DMS79 treated with DMSO at 0.1 percent for 48 hours (cell line): ENCODE measurements at places on chromosomes 11 and 22.
A peak's percentile ranks its signal among the peaks of the same experiment; 100 is the strongest.

DNA sequence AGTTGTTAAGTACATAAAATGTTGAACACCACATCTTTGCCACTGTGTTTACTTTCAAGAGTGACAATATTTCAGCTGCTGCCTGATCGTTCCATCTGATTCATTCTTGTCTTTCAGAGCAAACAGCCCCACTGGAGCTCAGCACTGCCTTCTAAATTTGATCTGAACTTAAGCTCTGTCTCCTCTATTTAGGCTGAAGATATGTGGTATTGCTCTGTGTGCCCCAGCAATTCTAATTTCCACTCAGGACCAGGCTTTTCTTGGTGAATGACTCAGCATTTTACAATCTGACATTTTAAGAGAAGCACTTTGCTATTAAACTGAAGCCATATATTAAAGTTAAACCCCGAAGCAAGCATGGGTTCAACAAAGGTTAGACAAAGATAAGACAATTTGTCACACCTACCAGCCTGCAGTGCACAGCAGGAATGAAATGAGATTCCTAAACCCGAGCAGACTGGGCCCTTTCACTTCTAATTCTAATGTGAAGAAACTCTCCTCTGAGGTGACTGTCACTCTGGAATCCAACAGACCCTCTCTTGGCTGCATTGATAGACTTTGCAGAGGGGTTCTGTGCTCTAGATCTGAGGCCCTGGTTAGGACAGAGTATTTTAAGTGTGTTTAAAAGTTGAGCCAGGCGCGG is 41.7 kb upstream of the PLET1 start:
- no peak for DNase-seq

GRCh38 chr11:2138068-2138430 is 1.1 kb downstream of the IGF2 start:
- DNase-seq: no peak

DNA sequence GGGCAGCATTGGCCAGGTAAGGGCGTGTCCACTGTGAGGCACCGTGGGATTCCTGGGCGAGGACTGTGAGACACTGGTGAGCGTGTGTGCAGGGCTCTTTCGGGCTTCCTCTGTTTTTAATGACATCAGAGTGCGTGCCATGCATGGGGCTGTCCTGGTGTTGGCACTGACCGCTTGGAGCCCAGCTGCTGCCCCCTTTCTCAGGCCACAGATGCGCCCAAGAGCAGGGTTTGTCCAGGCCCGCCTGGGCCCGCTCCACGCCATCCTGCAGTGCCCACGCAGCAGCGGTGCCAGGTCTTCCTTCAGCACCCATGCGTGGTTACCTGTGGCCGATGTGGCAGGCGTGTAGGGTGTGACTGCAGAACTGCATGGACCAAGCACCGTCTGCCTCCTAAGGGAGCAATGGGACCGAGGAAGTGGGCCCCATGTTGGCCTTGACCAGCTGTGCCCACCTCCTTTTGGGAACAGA is 72.3 kb upstream of the SEPTIN5 start:
- DNase-seq: no peak

DNA sequence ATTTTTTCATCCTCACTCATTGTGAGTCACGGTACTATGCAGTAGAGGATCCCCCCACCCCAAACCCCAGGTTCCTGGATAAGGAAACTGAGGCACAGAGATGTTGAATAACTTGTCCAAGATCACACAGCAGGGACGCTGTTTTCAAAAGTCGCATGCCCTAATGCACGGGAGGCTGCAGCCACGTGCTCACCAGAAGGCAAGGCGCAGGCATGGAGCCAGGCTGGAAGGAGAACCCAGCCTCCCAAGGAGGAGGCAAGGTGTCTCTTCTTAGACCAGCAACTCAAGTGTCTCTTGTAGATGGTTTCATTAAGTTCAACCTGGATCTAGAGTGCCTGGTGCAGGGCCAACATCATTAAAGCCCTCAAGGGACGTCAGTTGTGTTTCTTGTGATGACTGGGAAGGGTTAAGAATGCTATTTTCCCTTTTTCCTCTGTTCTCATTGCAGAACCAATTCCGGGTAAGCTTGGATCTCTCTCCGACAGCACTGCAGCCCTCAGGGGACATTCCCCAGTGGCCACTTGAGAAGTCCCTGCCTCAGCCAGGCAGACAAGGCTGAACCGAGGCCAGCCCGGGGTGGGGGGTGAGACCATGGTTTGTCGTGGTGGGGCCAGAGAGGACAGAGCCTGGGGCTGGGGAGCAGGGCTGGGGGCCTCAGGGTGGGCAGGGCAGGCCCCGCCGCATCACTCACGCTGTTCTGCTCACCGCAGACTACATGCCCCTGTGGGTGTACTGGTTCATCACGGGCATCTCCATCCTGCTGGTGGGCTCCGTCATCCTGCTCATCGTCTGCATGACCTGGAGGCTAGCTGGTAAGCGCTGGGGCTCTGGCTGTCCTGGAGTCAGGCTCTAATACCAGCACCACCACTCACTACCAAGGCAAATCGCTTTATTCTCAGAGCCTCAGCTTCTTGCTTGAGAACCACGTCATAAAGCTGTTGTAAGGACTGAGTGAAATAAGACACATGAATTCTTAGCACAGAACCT is 15.7 kb downstream of the TMEM121B start:
- DNase-seq: no peak

- DNase-seq: no peak
Observed at GRCh38 chr22:26436903-26437515, 7.9 kb downstream of the ASPHD2 start.

GRCh38 chr22:48021991-48022401 is 1259.5 kb downstream of the TBC1D22A start:
- DNase-seq: no peak

DNA sequence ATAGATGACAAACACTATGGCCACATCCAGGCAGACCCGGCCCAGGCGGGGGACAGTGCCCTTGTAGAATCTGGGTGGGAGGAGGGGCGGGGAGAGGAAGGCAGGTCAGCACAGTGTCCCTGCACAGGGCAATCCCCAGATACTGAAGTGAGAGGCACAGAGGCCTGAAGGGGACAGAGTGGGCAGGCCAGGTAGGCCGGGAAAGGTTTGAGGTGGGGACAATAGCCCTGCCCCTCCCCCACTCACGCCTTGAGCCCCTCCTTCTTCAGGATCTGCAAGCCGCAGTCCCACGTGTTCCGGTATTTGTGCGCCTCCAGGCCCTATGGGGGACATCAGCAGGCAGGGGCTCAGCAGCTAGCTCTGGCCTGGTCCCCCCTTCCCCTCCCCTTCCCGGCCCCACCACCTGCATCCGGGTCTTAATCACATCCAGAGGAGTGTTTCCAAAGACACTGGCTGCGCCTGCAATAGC is 2.3 kb downstream of the SLC25A1 start:
- no peak for DNase-seq

DNA sequence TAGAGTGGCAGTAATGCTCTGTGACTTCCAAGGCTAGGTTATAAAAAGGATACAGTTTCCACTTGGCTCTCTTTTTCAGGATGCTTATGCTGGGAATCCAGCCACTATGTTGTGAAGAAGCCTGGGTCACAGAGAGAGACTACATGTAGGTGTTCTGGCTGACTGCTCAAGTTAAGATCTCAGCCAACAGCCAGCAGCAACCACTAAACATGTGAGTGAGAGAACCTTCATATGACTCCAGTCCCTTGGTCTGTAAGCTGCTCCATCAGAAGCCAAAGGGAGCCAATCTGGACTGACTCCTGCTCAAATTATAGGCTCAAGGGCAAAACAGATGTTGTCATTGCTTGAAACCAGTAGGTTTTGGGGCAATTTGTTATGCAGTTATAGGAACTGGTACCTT is 162.7 kb downstream of the MAML2 start:
- no peak for DNase-seq

GRCh38 chr22:39315389-39315788 is 4.0 kb downstream of the RPL3 start:
- no peak for DNase-seq

GRCh38 chr11:38005597-38005996 is 1407.6 kb upstream of the RAG2 start:
- DNase-seq: no peak

GRCh38 chr11:130715085-130715876 is 201.0 kb downstream of the SNX19 start:
- no peak for DNase-seq

DNA sequence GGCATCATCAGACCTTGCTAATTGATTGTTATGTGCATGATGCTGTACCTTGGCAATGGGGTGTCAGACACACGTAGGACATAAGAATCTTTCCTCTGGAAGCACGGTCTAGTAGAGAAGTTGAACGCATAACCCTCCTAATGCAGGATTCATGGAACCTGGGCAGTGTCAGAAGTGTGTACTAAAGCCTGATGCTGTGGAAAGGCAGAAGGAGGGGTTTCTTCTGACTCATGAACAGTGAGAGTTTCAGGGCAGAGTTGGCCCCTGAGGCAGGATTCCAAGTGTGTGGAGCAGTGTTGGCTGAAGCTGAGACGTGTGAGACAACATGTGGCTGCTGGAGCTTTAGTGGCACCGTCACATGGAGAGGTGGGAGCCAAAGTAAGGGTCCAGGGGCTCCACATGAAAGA is 3.5 kb downstream of the PANX1 start:
- DNase-seq: no peak

GRCh38 chr11:110565357-110566336 is 135.9 kb downstream of the FDX1 start:
- peak; percentile 96 for DNase-seq

GRCh38 chr11:78181185-78181584 is 7.2 kb downstream of the KCTD21 start:
- DNase-seq: no peak

DNA sequence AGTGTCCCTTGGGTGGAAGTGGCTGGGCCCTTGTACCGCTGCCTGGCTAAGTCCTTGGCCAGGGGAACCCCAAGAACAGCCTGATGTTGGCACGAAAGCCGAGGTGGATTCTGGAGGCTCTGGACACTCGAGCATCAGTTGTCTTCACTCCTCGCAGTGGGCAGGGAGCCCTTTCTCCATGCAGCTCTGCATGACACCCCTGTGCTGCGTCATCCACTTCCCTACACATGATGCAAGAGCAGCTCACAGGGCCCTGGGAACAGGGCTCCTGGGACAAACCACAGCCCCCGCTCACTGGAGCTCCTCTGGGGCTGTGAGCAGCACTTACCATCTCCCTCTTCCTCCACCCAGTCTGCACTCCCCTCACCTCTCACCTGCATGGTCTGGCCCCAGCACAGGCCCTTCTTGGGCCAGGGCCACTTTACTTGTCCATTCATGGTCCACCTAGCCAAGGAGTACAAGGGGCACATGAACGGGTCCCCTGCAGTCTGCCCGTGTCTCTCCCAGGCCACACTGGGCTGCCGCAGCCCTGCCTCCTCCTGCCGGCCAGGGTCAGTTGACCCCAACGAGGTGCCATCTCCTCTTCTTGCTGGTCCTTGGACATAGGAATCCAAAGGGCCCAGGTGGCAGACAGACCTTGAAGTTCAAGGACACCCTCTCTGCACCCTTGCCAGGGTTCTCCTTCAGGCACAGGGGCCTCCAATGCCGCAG is 66.5 kb downstream of the IGF2 start:
- no peak for DNase-seq

DNA sequence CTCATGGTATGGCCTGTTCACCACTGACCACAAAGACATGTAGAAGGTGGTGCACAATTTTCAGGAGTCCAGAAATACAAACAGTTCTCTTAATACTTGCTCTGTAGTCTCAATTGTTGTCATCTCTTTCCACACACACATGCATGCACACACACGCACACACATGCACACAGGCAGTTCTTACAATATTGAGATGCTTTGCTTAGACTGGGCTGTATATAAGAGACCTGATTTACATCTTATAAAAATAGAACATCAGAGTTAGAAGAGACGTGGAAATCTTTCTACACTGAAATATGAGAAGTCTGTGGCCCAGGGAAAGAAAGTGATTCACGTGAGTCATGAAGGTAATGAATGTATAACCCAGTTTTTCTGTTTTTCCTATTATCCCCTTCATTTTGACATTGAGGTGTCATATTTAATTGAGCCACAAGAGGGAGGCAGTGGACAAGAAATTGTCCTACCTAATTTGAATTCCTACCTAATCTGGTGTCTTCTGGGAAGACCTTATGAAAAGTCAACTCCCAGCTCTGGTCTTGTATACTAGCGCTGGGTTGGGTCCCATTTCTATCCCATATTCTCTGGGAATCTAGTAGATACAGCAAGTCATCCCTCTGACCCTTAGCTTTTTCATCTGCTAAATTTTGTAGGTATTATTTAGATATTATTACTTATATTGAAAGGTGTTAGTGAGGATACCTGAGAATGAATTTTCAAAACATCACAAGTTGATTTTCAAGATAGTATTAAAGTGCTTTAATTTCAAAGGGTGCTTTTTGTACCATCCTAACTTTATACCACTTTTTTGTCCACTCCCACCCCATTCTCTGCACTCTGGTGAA is 14.9 kb upstream of the MS4A4A start:
- peak; percentile 4 for DNase-seq

DNA sequence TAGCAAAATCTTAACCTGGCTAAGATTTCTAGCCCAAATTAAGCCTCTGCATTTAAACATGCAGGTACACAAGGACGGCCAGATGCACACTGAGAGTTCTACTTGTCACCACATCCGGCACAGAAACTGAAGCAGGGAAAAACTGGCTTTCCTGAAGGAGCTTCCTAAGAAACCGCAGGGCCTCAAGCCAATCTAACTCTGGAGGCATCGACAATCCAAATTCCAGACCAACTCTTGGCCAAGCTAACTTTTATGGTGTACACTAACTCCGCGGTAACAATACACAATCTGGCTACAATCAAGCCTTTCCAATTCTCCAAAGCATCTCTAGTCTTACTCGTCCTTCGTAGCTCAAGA is 1.2 kb downstream of the MSANTD2 start:
- DNase-seq: peak; percentile 70

- peak; percentile 19 for DNase-seq
Observed at GRCh38 chr22:43185860-43186261, 1.1 kb downstream of the TTLL12 start.

DNA sequence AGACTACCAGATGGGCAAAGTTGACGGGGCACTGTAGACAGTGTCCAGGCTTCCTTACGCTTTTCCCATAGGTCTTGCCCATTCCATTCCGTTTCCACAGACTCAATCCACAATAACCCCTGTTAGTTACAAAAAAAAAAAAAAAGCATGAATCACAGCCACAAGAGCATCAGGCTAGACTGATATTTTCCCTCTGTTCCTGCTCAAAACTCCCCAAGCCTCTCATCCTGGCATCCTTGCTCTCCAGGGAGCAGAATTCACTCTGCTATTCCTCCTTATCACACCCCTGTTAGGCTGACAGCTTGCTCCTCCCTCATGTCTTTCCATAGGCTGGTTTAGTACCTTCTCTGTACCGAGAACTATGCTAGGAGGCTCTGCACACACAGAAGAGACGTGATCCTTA is 42.2 kb downstream of the TMEM123 start:
- DNase-seq: no peak

DNA sequence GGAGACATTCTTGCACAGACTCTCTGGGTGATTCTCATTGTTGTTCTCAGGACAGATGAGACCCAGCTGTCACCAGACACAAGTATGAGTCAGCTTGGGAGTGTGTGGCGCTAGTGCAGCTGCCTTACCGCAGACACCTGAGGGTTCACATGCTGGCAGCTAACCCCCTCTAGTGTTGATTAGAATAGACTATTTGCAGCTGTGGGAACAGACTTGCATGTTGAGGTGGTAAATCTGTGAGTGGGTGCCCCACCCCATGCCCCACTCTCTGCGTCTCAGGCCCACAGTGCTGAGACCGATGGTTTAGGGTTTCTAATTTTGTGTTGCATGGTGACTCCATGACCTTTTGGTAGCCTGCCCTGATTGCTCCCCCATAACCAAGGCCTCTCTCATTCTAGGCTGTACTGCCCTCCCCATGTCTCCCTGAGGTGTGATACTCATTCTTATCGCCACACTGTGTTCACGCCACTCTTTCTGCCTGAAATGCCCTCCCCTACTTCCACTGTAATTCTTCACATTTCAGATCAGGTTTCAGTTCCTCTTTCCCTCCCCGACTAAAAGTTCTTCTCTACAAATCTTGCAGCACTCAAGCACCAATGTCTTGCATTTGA is 73.7 kb upstream of the KIRREL3 start:
- no peak for DNase-seq
